ENCODE measurements at places on chromosomes 5 and 9.
A peak's percentile ranks its signal among the peaks of the same experiment; 100 is the strongest.

GRCh38 chr5:148991566-148991965, 71.3 kb downstream of the SH3TC2 start:
- no peak for DNase-seq

DNA sequence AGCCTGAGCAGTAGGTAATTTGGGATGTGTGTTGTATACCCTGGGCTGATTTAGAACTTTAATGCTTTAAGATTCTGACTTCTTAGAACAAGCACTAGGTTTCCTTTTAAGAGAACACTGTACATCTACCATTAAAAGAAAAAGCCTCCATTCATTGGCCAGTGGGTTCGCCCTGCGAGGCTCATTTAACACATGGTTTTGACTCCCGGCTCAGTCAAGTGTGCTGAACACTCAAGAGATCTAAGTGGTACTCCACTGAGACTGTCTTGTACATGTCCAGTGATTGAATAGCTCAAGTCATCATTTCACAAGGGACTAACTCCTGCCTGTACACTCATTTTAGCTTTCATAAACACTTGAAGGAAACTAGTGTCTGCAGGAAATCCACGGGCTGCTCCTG, 3.9 kb downstream of the FUBP3 start:
- no peak for DNase-seq

DNA sequence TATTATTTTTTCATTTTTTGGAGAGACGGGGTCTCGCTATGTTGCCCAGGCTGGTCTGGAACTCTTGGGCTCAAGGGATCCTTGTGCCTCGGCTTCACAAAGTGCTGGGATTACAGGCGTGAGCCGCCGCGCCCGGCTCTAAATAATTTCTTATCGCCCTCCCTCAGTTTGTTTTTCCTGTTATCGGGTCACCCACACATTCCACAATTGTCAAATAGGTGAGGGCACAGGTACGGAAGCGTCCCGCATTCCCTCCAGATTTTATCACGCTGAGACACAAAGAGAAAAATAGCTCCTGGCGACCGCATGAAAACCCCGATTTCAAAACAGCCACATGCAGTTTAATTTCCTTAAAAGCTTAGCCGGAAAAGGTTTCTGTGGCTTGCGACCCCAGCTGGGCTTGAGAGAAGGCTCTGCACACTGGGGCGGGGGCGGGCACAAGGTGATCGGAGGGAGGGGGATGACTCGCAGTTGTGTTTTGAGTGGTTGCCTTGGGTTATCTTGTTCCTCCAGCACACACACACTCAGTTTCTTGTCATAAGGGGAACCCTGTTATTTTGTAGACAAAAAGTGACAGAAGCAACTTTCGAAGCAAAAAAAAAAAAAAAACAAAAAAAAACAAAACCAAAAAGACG, 717 bp upstream of the IQGAP2 start:
- DNase-seq: no peak

GRCh38 chr5:148458036-148458888, 74.5 kb downstream of the FBXO38 start:
- DNase-seq: no peak

- DNase-seq: no peak
Observed at GRCh38 chr5:172645271-172646055, 4.4 kb downstream of the NEURL1B start.

DNA sequence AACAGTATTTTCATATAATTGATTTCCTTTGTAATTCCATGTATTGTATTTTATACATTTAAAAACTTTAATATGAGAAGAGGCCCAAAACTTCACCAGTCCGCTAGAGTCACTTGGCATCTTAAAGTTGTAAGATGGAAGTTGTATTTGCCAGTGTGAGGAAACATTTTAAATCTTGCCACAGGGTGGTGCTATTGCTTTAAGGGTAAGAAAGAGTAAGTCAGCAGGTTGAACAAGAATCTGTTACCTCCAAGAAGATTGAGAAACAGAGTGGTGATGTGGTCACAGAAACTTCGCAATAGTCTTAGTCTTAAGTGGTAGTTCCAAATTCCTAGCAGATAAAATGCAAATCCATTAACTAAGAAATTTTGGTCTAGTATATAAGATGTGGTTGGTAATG, 39.8 kb upstream of the RANBP6 start:
- no peak for DNase-seq

- DNase-seq: no peak
Observed at GRCh38 chr9:111427186-111427585, 57.0 kb downstream of the ECPAS start.

DNA sequence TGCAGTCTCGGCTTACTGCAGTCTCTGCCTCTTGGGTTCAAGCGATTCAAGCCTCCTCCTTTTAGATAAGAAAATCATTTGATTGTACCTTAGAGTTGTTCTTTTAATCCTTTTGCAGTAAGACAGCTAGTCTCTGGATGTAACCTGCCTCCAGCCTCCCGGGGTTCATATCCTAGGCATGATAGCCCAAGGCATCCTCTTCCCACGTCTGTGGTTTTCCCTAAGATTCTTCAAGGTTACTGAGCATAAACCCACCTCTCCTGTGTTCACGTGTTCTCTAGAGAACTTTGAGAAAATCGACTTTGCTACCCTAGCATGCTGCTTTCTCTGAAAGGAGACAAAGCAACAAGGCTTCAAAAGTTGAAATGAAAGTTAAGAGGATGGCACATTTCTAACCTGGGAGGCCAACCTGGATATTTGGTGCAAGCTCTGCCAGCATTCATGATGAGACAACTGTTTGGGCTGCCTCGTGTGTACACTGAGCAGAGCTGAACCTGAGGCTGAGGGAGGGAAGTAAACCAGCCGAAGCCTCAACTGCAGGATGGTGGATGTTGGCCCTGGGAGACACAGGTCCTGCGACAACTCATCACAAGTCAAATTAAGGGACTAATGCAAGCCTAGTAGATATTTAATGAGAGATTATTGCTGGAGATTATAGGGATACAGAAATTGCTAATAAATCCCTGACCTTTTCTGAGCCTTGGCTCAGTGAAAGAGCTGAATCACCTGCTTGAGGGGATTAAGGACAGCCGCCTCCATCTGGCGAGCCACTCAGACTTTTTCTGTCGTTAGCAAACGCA, 261.8 kb downstream of the ARHGAP26 start:
- peak; percentile 37 for DNase-seq

DNA sequence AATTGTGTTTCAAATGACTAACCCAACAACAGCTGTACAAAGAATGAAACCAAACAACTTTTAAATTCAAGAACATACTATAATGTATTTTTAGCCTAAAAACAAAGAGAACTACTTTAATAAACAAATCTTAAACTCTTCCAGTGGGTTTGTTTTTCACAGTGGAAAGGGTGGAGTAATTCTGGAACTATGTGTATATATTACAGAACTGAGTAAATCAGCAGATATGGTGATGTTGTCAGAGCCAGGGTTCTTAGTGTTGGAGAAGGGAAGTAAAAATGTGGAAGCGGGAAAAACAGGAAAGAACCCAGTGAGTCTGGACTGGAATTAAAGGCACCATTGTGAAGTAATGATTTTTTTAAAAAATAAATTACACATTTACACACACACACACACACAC, 144.9 kb downstream of the CDK5RAP2 start:
- DNase-seq: no peak
